ENCODE measurements at places on chromosomes 1 and 21.

- no peak for DNase-seq
These were observed 211.4 kb upstream of the NRIP1 start for GRCh38 chr21:15276243-15276642.

DNA sequence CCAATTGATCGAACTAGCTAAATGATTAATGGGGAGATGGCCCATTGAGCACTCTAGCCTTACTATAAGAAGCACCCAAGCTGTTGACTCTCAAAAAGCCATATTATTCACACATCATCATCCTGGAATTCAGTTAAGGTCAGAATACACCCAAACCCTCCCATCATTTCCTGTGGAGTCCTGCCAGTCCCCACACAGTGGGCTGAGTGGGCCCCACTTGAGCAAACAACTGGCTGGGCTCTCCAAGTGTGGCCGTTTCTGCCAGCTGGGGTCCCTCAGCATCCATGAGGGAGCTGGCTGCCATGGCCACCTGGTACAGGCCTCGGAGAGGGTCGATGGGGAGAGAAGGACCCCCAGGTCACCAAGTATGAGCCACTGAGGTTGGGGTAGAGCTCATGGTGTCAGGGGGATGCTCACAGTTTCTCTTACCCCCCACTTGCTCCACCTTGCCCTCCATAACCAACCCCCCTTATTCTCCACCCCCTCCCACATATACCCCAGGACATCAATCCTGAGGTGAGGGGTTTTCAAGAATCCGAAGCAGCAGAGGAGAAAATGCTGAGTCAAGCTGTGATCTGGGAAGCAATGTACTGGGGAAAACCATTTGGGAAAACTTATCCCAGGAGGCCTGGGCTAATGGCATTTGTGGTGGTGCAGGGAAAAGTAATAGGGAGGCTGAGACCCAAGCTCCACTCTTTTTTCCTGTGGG, 60.3 kb downstream of the UBE2T start:
- no peak for DNase-seq

- DNase-seq: peak; percentile 72
These were observed 20.7 kb upstream of the MAPKAPK2 start for GRCh38 chr1:206663832-206664652.

DNA sequence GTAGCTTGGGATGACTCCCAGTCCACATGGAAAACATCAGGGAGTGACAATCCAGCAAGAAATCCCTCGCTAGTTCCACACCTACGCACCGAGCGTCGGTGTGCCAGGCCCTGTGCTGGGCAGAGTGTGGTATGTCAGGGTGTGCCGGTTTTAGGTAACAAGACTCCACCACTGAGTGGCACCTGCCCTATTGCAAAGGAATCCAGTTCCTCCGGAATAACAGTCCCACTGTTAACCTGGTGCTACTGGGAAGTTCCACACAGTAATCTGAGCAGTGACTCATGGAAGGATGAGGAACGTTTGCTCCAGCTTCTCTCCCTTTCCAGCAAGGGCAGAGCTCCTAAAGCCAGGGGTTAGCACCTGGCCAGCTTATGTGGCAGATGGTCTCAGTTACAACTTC, 14.3 kb downstream of the RNF207 start:
- DNase-seq: no peak
